ENCODE measurements at places on chromosomes 1 and 21.

DNA sequence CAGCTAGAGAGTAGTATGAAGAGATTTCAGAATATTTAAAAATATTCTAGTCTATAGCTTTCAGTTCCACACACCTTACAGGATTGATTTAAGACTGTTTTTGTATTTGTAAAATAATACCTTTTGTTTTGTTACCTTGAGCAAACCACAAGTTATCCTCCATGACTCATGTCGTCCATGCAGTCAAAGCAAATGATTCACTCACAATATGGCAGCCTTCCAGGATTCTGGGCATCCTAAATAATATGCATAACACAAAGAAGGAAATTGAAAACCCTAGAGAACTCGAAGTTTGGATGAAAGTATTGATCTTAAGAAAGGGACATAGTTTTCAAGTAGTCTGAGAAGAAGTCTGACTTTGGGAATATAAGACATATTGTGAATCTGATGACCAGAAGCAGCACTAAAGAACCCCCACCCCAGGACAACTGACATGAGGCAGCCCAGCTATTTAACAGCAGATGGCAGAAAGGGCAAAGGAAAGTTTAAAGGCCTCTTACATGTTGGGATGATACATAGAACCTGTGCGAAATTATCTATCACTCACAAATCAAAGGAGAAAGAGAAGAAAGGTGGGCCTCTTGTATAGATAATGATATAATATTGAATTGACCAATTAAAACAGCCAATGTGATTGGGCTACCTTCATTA, 857.9 kb downstream of the BRINP3 start:
- DNase-seq, result no peak

GRCh38 chr1:152002960-152003359, 9.3 kb upstream of the S100A10 start:
- no peak for DNase-seq

- no peak for DNase-seq
Observed at GRCh38 chr1:66618390-66618789, 84.4 kb downstream of the SGIP1 start.

DNA sequence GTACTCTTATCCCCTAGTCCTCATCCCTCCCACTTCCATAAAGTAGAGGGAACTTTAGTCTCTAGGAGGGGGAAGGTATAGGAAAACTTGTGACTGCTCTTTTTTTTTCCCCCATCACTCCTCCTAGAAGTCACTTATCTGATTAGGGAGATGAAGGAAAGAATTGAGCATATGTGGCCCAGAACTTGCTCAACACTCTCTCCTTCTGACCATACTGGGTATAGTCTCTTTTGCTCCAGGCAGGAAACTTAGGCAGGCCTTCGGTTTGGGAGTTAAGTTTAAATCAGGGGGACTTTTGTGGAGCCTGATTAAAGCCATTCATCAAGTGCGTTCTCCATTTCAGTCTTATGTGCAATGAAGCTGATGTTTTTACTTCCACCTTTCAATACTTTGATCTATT, 5.8 kb downstream of the UBE2U start:
- DNase-seq, result no peak

DNA sequence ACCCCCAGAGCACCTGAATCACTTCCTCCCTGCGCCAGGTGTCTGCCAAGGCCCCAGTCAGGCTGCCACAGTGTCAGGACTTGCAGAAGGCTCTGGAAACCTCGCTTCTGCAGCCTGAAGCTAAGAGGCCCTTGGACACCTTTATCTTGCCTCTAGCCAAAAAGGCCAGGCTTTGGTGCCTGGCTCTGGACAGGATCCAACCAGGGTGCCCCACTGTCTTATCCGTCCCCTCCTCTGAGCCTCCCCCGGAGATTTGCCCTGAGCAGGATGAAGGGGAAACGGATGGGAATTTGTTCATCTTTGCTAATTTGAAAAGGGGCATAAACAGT, 12.8 kb upstream of the CLSTN1 start:
- DNase-seq, result no peak

DNA sequence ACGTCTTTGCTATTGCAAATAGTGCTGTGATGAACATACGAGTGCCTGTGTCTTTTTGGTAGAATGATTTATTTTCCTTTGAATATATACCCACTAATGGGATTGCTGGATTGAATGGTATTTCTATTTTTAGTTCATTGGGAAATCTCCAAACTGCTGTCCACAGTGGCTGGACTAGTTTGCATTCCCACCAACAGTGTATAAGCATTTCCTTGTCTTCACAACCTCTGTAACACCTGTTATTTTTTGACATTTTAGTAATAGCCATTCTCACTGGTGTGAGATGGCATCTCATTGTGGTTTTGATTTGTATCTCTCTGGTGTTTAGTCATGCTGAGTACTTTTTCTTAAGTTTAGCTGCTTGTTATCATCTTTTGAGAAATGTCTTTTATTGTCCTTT, 215.0 kb downstream of the FMN2 start:
- no peak for DNase-seq

DNA sequence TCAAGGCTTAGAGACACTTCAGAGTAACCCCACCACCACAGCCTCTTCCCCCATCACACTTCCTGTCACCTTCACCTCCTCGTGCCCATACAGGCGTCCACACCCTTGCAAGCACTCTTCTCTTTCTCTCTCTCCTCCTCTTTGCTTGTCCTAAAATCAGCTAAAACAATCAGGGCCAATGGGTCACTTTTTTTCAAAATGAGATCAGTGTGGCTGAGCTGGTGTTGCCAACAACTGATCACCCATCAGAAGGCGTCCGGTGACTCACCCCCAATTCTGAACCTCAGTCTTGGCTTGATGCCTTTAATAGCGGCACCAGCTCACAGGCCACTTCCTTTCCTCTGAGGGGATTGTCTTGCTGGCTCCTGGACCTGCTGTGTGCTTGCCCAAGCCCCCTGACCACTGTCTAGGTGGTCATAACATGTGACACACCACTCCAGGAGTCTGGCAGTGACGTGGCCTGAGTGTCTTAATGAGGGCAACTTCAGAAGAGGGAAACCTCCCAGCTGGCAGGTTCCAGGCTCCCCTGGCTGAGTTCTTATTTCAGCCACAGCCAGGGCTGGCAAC, 1.6 kb downstream of the DRAXIN start:
- DNase-seq, result peak; percentile 12

GRCh38 chr1:232983375-232983774, 33.0 kb downstream of the NTPCR start:
- no peak for DNase-seq

GRCh38 chr1:17768651-17769241, 13.6 kb downstream of the ACTL8 start:
- DNase-seq, result no peak

- DNase-seq, result no peak
Observed at GRCh38 chr1:1004780-1005697, 5.1 kb upstream of the HES4 start.

DNA sequence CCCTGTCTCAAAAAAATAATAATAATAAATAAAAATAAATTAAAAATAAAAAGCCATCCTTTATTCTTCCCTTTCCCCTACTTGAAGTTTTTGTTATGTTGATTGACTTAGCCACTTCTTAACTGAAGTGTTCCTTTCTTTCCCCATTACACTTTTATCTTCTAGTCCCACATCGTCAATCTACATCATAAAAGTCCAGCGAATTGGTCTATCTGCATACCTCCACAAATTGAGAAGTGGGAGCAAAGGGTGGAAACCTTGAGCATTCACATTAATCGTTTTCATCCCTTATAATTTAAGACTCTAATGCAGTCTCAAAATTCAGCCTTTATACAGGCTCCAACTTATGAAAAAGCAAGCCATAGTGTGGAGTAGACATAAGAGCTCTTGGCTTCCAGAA, 6.5 kb upstream of the ZYG11A start:
- no peak for DNase-seq

DNA sequence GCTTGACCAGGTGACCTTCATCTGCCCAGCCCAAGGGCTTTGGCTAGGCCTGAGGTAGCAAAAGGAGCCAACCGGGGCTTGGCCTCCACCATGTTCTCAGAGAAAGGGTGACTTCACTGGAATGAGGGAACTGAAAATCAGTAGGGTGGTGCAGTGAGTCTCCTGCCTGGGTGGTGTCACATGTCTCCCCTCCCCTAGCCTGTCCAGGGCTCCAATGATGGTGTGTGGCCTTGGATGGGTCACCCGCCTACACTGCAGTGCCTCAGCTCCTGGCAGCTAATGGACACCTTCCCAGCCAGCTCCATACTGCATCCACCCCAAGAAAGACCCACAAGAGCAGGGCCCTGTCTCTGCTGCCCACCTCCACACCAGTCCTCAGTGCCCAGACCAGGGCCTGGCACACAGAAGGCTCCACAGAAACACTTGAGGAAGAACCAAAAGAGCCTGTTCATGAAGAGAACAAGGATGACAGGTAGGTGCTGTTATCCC, 678.7 kb downstream of the MATN1 start:
- DNase-seq, result no peak

- no peak for DNase-seq
Observed at GRCh38 chr1:14742181-14742980, 143.9 kb downstream of the KAZN start.

DNA sequence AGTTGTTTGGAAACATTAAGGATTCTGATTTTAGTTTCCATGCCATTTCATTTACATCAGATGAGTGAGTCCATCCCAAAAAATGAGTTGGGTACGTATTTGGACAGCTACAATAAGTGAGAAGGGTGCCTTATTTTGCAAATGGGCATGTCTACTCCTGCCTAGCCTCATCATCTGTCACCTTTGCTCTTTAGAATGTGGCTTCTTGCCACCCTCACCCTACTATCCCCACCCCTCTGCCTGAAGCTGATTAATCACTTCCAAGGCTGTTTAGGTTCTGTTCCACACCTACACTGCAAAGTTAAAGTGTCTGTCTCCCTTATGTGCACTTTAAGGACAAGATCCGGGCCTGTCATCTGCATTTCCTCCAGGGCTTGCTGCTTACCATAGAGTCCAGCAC, 61.2 kb downstream of the ST6GALNAC5 start:
- no peak for DNase-seq

DNA sequence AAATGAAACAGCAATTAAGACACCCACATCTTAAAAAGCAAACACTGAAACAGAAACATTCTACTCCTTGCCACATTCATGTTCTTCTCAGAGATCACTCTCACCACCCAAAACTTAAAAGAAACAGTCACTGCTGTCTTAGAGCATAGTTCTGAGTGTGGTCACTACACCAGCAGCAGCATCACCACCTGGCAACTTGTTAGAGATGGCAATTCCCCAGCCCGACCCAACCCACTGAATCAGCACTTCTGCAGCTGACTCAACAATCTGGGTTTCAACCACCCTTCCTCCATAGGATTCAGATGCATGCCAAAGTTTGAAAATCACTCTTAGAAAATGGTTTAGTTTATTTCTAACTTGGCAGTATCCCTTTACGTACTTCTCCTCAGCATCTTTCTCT, 126.1 kb downstream of the CDC42BPA start:
- peak; percentile 23 for DNase-seq
